ENCODE measurements at places on chromosomes 2 and 18.
A peak's percentile ranks its signal among the peaks of the same experiment; 100 is the strongest.

GRCh38 chr2:52405980-52406379, 1361.6 kb upstream of the CHAC2 start:
- no peak for DNase-seq

DNA sequence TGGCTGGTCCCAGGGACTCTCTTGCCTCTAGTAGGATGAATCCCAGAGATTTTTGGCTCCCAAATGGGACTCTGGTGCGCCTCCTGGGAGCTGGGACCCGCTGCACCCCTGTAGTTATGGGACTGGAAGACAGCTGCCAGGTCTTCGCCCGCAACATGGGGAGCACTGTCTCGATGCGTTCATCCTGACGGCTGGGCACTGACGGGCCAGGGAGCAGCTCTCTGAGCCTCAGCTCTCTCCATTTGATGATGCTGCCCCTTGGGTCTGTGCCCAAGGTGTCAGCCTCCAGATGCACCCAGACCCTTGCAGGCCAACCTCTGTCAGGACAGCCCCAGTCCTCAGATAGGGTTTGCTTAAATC, 9.3 kb upstream of the ARMC9 start:
- DNase-seq = no peak

DNA sequence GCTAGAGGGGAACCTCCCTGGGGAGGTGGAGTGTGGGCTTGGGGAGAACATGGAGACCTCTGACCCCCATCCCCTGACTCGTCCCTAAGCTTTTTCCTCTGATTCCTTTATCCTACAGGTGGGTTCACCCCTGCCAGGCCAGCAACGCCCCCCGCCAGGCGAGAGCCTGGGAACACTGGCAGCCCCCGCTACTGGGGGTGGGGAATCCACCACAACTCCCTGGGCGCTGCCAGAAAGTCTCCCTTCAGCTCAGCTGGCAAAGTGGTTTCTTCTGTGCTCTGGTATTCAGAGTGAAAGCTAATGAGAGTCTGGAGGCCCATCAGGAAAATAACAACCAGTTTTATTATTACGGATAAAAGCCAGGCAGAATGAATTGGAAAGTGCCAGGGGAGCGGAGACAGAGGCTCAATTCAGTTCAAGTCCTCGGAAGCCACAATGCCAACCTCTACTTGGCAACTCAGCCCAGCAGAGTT, 2.8 kb downstream of the DIPK1C start:
- DNase-seq = no peak

DNA sequence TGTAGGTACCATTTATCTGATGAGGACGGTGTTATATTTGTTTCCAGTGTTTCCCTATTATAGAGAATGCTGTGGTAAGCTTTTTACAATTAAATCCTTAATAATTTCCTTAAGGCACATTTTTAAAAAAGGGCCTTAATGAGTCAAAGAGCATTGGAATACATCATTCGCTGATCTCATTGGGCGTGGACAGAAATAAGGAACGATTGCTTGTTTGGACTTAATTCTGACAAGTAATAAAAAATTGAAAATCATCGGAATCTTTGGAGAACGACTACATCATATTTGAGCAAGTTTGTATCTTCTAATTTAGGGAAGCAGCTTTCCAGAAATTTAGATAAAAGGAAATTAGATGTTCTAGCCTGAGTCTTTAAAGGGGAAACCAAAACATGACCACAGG, 11.3 kb downstream of the AGPS start:
- no peak for DNase-seq

- DNase-seq = no peak
Measured at GRCh38 chr2:230823264-230823964, 41.3 kb upstream of the ITM2C start.

DNA sequence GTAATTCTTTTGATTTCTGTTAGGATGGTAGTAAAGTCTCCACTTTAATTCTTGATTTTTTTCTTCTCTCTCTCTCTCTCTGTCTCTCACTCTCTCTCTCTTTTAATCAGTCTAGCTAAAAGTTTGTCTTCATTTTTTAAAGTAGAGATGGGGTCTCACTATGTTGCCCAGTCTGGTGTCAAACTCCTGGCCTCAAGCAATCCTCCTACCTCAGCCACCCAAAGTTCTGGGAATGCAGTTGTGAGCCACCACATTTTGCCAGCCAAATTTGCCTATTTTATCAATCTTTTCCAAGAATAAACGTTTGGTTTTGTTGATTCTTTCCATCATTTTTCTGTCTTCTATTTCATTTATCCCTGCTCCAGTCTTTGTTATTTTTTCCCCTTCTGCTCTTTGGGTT, 23.9 kb upstream of the ACOXL start:
- no peak for DNase-seq

DNA sequence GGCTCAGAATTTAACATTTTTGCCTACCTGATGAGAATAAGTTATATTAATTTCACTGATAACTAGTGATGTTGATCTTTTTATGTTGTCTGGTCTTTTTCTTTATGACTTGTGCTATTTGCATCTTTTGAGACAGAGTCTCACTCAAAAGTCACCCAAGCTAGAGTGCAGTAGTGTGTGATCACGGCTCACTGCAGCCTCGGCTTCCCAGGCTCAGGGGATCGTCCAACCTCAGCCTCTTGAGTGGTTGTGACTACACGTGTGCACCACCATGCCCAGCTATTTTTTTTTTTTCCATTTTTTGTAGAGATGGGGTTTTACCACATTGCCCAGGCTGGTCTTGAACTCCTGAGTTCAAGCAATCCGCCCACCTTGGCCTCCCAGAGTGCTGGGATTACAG, 7.5 kb downstream of the SMCHD1 start:
- DNase-seq = no peak

DNA sequence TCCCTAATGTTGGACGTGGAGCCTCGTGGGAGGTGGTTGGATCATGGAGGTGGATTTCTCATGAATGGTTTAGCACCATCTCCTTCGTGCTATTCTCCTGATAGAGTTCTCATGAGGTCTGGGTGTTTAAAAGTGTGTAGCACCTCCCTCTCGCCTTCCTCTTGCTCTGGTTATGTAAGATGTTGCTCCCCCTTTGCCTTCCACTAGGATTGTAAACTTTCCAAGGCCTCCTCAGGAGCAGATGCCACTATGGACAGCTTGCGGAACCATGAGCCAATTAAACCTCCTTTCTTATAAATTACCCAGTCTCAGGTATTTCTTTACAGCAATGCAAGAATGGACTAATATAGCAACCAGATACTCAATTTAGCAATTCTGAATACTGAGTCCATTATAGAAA, 82.4 kb upstream of the PELI1 start:
- DNase-seq = no peak

GRCh38 chr2:216057688-216058193, 23.9 kb downstream of the PECR start:
- peak; percentile 74 for DNase-seq

DNA sequence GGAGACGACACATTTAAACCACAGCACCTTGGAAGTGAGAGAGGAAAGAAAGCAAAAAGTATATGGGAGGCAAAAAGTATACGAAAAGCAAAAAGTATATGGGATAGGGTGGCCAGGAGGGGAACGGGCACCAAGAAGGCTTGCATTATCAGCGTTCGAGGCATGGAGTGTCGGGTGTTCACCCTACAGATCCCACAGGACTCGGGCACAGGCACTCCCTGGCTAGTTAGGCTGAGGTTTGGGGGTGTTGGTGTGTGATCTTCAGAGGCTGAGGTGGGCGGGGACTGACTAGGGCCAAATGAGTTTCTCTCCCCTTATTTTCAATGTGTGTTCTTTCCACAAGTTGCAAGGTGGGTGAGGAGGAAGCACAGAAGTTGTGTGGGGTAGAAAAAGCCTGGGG, 86.6 kb downstream of the EVA1A start:
- no peak for DNase-seq

DNA sequence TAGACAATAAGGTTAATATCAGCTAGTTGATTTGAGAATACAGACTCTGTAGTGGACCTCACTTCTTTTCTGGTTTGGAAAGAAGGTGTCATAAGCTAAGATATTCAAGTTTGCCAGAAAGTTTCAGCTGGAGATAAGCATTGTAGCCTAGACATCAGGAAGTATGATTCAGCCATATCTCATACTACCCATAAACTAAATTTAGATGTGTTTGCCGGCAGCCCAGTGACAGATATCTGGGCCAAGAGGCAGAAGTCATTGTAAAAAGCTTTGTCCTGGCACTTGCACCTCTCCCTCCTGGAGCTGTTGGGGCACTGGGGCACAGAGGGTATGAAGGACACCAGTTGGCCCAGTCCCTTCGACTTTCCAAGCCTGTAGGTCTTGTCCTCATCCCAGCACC, 128.0 kb downstream of the EPHA4 start:
- DNase-seq = no peak

- no peak for DNase-seq
Measured at GRCh38 chr2:8254791-8255447, 426.9 kb upstream of the ID2 start.

- no peak for DNase-seq
Measured at GRCh38 chr2:236613612-236614011, 44.0 kb downstream of the ACKR3 start.

- peak; percentile 18 for DNase-seq
Measured at GRCh38 chr18:5630057-5630899, 86.5 kb upstream of the EPB41L3 start.

GRCh38 chr2:134234535-134234934, 19.3 kb upstream of the MGAT5 start:
- no peak for DNase-seq

DNA sequence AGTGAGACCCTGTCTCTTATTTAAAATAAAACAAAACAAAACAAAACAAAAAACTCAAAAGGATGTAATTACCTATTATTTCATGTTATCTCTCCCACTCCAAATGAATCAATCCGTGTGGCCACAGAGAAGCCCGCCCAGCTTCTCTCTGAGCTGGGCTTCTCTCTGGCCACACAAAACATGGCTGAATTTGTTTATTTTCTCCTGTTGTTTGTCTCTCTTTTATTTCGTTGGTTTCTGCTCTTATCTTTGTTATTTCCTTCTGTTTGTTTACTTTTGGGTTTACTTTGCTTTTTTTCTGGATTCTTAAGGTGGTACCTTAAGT, 1.5 kb upstream of the TRABD2A start:
- DNase-seq = no peak

DNA sequence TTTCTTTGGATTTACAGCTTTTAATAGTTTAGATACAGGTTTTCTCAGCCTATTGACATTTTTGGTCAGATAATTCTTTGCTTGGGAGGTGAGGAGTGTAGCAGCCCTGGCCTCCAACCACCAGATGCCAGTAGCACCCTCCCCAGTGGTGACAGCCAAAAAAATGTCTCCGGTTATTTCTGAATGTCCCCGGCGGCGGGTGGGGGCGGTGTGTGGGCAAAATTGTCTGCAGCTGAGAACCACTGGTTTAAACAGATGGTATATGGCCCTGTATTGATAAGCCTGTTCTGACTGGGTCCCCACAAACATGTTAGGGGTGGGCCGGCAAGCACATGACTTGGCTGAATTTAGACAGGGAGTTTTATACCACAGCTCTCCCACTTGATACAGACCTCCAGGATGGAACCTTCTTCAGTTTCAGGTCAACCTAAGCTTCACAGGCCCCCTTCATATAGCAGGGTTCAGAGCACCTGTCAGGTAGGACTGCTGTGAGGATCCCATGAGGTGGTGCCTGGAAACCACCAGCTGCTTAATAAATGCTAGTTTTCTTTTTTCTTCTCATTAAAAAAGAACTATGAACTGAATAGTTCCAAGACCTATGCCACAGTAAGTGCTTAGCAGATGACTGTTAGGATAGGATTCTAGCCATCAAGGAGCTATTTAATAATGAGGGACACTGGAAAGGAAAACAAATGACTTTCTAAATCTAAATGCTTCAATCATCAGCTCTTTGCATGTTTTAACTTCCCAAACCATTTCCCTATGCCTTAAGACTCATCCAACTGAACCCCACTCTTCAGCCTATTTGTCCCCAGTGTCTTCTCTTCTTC, 18.1 kb downstream of the LPIN2 start:
- peak; percentile 73 for DNase-seq

DNA sequence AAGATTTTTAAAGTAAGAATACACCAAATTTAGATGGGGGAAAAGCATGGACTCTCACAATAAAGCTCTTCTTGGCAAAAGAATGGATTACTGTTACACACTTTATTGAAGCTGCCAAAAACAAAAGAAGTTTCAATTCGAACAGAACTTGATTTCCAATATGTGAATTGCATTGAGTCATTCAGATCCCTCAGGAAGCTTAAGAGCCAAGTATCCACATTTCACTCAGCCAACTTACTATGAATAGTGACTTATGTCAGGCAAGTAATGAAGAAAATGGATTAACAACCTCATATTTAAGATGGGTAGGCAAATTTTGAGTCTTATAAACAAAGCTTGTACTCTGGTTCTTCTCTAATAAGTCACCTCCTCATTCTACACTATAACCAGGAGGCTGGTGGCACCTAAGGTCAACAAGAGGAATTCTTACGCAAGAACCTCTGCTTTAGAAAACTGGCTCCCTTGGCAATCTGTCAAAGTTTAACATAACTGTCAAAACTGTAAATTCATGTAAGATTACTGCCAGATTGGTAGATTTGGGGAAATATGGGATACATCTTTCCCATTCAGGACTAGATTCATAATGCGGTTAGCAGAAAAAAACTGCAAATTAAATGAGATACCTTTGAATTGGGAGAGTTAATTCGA, 6.0 kb downstream of the HADHA start:
- DNase-seq = no peak

GRCh38 chr2:32264422-32265105, at the start of gene NLRC4:
Gene NLRC4, minus strand, starts transcription at chr2:32264886. Its CDS starts 8,111 bp downstream, at chr2:32256775.
- peak; percentile 11 for DNase-seq

- no peak for DNase-seq
Measured at GRCh38 chr2:31239593-31240177, 5.7 kb downstream of the EHD3 start.

GRCh38 chr2:163347982-163348856, 387.6 kb downstream of the FIGN start:
- peak; percentile 29 for DNase-seq
